NCI-H2171 (cell line): ENCODE measurements at places on chromosomes 3 and 15.

- no peak for DNase-seq
Measured at GRCh38 chr3:14577897-14578296, 37.8 kb upstream of the GRIP2 start.

- peak; percentile 68 for DNase-seq
Measured at GRCh38 chr15:60585743-60586708, 107.1 kb upstream of the ICE2 start.

DNA sequence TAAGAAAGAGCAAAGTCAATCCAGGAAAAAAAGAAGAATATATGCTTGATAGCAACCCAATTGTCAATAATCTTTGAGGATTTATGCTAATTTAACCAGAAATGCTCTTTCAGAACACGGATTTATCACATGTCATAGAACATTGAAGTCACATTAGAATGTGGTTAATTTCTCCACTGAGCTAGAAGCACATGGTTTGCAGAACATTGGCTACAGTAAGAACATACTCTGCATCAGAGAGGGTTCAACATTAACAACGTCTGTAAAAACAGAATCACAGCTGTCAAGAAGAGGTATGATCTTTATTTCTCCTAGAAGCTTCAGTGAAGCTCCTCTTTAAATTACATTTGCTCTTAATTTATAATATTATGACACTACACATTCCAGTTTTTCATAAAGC lies 619.7 kb upstream of the AGTR1 start:
- DNase-seq = no peak

- no peak for DNase-seq
Measured at GRCh38 chr3:195809796-195810454, 1.8 kb downstream of the MUC4 start.

DNA sequence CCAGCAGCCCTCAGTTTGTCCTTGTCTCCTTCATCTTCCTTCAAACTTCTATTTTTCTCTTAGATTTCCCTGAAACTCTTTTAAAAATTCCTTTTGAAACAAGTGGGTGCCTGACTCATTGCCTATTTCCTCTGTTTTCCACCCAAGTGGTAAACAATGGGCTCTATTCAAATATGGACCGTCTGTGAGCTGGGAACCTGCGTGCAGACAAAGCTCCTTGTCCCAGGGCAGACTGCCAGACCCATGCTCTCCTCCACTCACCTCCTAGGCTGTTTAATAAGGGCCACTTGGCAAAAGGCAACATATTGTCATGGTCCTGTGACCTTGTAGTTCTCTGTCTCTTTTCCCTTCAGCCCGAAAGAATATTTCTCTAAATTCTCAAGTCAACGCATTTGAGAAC lies 332.7 kb upstream of the THBS1 start:
- no peak for DNase-seq

DNA sequence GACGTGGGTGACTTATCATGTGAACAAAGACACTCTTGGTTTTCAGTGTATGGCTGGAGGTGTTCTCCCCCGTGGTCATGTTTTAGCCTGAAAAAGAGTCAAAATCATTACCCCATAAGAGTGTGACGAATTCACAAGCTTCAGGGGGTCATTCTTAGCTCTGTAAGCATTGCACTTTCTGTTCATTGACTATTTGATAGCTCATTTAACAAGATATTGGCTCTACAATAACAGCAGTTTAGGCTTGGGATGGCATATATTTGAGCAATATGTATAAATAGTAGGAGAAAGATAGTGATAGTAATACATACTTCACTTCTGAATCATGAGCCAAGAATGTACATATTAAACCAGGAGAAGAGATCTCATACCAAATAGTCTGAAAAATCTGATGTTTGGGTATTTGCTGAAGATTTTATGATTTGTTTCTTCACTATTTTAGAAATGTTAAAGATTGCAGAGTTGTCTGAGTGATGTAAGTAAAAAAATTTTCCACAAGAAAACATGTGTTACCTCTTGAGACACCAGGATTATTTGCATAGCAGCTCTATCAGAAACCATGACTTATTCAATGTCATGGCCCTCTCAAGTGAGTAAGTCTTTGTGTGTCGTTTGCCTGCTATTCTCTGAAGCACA lies 996.0 kb downstream of the OTOL1 start:
- DNase-seq = no peak
